ENCODE measurements at places on chromosomes 1 and 21. TPM values are rescaled to one million over a fixed set of nuclear protein-coding genes. Genes with fewer than 3 reads are reported as not detected.

LAPTM5 gene
- 19.5 TPM for total RNA-seq

RGS2 gene
- 18.4 TPM for total RNA-seq

DNA sequence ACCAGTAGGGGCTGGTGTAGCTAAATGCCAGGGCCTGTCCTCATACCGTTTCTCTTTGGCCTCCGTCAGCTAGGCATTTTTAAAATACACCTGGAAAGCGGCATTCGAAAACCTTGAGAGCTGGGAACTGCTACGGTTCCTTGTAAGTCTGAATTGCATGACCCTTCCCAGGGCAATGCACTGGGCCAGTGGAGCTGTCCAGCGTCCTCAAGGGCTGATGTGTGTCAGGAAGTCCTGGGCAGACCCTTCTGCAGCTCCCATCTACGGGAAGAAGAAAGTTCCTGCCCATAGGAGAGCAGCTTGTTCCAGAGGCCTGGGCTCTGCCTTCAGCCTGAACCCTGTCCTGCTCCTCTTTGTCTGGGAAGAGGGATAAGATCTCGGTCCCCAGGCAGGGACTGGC lies 34.1 kb downstream of the UBASH3A start:
- no peak for DNase-seq

DNA sequence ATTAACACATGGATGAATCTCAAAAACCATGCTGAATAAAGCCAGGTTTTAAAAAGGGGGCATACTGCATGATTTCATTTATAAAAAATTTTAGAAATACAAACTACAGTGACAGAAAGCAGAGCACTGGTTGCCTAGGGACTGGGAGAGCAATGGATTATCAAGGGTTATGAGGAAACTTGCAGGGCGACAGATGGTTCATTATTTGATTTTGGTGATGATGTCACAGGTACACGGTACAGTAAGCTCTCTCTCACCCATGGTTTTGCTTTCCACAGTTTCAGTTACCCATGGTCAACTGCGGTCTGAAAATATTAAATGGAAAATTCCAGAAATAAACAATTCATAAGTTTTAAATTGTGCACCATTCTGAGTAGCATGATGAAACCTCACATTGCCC lies 14.1 kb downstream of the VAMP4 start:
- DNase-seq, result no peak

- peak; percentile 87 for DNase-seq
These were observed 55.3 kb upstream of the WASF2 start for GRCh38 chr1:27545271-27545670.

DNA sequence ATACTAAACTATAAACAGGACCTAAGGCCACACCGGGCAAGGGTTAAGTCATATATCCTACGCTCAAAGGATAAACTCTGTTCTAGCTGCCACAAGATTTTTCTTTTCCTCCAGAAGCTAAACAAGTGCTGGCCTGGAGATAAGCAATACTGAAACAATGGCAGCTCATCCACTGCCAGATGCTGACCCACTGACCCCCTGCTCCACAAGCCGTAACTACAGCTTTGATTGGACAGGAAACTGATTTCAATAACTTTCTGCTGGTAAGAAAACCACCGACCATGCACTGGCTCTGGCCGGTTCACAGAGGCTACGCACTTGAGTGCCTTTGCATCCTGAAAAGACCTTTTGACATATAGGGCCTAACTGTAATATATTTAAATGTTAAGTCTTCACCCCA lies 51.3 kb upstream of the PLA2G2C start:
- no peak for DNase-seq

- DNase-seq, result no peak
These were observed 73.5 kb downstream of the EPS15 start for GRCh38 chr1:51445351-51446090.

DNA sequence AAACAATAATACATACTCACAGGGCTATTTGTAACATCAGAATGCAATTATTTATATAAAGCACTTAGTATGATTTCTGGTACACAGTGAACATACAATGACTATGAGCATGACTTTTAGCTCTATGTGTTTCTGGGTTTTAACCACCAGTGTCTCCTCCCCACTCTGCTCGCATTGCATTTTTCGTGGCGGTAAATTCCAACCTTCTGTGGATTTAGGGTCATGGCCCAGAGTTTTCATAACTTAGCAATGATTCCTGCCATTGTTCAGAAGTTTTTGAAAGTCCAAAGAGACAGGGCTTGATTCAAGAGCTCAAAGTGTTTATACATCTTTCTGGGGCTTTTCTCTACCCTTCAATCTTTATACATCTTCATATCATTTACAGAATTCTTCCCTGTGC lies 191.3 kb downstream of the BACH1 start:
- no peak for DNase-seq

GRCh38 chr1:209341146-209341545 lies 242.4 kb upstream of the CAMK1G start:
- no peak for DNase-seq

GRCh38 chr1:146010126-146010738 lies 11.3 kb downstream of the HJV start:
- no peak for DNase-seq

- no peak for DNase-seq
These were observed 42.9 kb downstream of the CAPZB start for GRCh38 chr1:19442154-19443096.

S100A7 gene
- total RNA-seq, result not detected

DNA sequence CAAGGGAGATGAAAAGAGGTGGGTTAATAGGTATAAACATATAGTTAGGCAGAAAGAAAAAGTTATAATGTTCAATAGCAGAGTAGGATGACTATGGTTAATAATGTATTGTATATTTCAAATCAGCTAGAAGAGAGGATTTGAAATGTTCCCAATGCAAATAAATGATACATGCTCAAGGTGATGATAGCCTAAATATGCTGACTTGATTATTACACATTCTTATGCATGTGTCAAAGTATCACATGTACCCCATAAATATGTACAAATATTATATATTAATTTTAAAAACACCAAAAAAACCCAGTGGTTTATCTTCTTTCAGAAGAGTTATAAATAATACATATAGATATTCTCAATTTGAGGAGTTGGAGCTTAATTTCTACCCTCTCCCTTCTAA lies 38.3 kb upstream of the ZSWIM5 start:
- no peak for DNase-seq

PGLYRP3 gene
- total RNA-seq, result not detected

GRCh38 chr1:231735411-231735810 lies 108.8 kb downstream of the DISC1 start:
- DNase-seq, result no peak

- DNase-seq, result no peak
These were observed 12.0 kb upstream of the SLAMF1 start for GRCh38 chr1:160658814-160659193.

DNA sequence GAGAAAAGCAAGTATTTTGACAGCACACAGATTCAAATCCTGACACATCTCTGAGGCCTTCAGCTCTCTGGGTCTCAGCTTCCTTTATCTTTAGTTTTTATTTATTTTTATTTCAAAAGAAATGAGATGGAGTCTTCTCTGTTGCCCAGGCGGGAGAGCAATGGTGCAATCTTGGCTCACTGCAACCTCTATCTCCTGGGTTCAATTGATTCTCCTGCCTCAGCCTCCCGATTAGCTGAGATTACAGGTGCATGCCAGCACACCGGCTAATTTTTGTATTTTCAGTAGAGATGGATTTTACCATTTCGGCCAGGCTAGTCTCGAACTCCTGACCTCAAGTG lies 19.1 kb upstream of the ATP2B4 start:
- DNase-seq, result no peak

CLCNKB gene
- total RNA-seq, result 2.5 TPM

ZNF691 gene
- total RNA-seq, result 8.5 TPM

DNA sequence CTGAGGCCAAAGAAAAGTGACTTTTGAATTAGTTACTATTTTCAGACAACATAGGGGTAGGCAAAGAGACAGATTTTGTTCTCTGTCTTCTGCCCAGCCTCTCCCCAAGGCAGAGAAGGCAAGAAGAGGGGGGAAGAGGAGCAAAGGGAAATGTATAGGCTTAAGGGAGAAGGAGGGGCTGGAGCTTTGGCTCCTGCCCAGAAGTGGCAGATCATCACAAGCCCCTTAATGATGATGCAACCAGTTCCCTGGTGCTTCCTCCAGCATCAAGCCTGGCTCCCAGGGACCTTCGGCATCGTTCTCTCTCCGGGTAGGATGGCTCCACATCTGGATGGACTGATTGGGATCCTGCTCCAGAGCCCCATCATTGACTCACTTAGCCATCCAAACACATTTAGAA lies 112.8 kb downstream of the KCND3 start:
- DNase-seq, result no peak
